ENCODE measurements at places on chromosomes 3 and 15.

DNA sequence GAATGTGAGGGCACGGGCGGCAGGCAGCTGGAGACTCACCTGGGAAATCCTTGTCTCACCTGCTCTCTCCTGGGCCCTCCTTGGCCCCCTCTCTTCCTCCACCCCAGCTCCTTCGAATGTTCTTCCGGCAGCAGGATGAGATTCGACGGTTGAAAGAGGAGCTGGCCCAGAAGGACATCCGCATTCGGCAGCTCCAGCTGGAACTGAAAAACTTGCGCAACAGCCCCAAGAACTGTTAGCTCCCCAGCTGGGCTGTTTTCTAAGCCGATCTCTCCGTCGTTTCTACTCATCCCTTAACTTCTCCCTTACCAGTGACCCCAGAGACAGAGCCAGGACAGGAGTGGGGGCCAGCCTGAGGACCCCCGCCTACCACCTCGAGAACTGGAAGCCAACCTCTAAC, 95.0 kb downstream of the ANP32A start:
- no peak for DNase-seq

GRCh38 chr3:50592568-50592967, 19.0 kb downstream of the CISH start:
- peak; percentile 42 for DNase-seq

DNA sequence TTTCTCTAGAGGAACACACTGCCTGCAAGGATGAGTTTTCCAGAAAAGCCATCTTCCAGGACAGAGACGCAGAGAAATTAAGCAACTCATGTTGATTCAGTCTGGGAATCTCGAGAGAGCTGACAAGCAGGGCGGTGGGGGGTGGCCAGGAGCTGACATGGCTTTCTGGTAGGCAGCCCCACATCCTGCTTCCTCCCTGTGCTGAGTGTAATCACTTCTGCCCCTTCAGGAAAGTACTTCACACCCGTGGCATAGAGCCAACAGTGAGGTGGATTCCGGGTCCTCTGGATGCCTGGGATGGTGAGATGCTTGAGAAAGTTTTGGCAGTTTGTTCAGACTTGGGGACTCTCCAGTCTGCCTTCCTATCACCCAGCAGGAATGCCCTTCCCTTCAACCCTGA, 221.1 kb downstream of the SLCO3A1 start:
- no peak for DNase-seq

DNA sequence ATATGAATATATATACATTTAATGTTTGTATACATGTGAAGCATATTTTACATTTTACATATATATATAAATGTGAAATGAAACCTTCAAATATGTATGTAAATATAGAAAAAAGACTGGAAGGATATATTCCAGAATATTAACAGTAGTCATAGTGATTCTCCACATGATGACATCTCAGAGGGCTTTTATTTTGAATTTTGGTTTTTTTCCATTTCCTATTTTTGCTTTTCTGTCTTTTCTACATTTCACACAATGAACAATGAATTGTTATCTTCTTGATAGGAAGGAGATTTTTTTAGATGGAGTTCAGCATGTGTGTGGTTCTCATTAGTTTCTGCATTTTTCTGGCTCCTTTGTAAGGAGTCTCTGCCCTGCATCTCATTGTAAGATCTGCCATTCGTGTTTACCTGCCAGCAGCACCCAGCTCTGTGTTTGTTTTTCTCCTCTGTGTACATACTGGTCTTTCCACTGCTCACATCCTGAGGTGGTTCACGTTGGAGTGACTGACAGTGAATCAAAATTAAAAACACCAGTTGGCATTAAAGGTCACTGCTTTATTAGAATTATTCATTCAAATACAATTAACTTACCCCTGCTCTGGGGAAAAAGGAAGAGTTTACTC, 425.3 kb upstream of the MDFIC2 start:
- DNase-seq: no peak

- DNase-seq: no peak
Measured at GRCh38 chr15:40929660-40930429, 705 bp downstream of the DLL4 start.

- DNase-seq: no peak
Measured at GRCh38 chr3:122964811-122965210, 62.8 kb downstream of the SEMA5B start.

- no peak for DNase-seq
Measured at GRCh38 chr3:41202075-41202833, 2.9 kb downstream of the CTNNB1 start.

DNA sequence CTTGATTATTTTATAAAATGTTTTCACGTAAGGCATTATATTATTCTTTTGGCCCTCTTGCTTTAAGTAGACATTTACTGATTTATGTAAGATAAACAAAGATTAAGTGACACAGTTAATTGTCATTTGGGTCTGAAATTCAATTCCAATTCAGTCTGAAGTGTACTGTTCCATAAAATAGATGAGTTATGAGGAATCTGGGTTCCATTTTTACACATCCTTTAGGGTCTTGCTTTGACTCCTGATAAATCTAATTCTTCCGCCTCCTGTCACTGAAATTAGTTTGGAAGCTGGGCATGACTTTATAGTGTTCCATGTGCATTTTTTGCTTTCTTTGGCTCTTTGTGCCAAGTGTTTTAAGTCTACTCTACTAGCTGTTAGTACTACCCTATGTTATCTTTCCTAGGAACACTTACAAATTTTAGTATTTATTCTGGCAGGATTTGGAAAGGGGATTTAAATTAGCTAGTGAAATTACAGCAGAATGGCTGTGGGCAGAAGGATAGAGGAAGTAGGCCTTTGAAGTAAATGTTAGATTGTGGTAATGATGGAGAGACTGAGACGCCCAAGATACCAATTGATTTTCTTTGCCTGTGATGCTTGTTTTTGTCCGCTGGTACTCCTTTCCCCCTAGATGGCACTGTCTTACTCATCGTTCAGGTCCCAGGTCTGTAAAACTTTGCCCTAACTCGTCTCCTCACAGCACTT, 14.3 kb downstream of the ARL8B start:
- DNase-seq: peak; percentile 61

DNA sequence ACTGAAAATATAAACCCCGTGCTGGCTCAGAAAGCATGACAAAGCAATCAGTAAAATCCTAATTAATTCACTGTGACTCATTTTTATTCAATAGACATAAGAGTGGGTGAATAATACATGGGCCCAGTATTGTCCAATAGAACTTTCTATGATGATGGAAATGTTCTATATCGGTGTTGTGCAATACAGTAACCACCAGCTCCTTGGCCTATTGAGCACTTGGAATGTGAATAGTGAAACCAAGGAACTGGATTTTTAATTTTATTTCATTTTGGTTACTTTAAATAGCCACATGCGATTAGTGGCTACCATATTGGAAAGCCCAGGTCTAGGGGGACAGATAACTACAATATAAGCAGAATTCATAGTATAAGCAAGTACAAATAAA, 69.8 kb upstream of the PPP2R3A start:
- DNase-seq: no peak

Data from hematopoietic multipotent progenitor cell treated with erythropoietin and hydrocortisone succinate and interleukin-3 and kit ligand, for 17 days (in vitro differentiated cells).